ENCODE measurements at places on chromosomes 6 and 20.

- DNase-seq, result no peak
Observed at GRCh38 chr20:50323209-50323608, 132.6 kb downstream of the CEBPB start.

DNA sequence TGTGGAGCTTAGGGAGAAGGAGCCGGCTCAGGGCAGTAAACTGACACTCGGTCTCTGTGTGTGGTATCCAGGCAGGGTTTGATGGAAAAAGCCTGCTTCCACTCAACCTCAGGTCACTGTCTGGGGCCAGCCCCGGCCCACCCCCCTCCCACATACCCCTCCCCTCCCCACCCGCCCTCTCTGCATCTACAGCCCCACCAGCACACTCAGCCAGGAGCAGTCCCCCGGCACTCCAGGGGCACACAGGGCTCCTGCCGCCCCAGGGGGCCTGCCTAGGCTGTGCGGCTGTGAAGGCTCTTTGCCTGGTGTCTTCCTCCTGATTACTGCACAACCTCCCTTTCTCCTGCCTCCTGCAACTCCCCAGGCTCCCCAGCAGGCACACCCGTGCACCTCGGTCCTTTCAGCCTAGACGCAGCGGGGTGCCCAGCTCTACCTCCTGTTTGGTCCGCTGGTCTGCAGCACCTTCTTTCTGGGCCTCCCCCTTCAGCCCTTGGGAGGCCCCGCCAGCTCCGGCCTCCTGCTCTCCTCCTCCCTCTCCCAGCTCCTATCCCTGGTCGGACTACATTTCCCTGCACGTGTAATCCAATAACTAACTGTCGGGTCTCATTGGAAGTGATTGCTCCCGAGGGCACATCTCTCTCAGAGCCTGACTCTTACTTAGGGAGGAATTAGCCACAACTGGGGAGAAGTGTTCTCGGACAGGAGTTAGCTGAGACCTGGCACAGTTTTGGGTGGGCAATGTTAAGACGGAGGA lies 1.3 kb upstream of the FOXF2 start:
- no peak for DNase-seq

DNA sequence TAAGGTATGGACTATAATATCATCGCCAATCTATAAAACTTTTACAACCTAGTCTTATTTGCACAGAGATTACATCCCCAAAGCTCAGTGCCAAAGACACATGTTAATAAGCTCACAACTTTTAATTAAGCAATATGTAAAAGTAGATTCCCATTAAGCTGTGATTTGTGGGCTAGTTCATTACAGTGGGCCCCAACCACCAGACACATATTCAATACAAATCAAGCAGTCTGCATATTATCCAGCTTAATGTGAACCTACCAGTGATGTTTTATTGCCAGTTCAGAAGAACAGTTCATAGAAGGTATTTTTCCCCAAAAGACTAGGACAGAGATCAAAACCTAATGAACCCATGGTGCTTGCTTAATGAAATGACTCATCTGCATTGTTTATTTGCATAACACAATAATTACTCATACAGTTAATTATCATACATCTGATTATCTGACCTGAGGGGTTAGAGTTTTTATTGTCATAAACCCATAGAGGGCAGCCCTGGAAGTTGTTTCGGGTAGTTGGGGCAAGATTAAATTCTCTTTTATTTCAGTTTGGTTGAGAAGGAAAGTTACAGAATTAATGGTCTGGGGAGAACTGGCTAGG lies 831.0 kb downstream of the TFAP2A start:
- DNase-seq, result no peak

- no peak for DNase-seq
Observed at GRCh38 chr6:163646866-163647265, 232.3 kb downstream of the QKI start.

DNA sequence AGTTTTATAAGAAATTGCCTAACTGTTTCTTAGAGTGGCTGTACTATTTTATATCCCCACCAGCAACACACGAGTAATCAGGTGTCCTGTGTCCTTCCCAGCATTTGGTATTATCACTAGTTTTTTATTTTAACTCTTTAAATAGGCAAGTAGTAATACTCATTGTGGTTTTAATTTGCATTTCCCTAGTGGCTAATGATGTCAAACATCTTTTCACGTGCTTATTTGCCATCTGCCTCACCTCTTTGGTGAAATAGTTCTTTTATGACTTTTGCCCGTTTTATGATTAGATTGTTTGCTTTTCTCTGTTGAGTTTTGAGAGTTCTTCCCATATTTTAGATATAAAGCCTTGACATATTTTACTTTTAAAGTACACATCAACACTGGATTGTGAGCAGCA lies 57.8 kb downstream of the GCLC start:
- DNase-seq, result no peak

- no peak for DNase-seq
Observed at GRCh38 chr6:28523241-28523622, 2.4 kb upstream of the GPX5 start.

DNA sequence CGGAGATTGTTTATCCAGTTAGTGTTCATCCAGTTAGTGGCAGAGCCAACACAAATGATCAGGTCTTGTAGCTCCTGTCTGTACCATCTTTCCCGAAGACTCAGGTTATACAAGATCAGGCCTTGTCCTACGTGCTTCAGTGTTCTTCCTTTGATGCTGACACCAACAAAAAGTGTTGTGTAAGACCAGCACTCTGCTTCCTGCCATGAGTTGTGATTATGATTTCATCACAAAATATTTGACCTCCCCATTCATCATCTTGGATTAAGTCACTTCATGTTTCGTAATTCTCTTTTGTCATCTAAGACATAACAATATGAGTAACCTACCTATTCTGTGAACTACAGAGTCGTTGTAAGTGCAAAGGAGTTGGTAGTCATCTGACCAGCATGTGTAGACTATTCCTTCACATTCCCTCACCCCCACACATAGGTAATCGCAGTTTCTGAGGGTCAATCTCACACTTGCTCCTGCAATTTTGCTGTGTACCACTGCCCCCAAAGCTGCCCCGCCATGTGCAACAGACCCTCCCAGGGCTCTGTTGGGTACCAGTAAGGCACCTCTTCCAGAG lies 135.6 kb upstream of the SLC22A23 start:
- DNase-seq, result peak; percentile 95

- DNase-seq, result no peak
Observed at GRCh38 chr6:72984981-72985665, 240.2 kb downstream of the KHDC1L start.

DNA sequence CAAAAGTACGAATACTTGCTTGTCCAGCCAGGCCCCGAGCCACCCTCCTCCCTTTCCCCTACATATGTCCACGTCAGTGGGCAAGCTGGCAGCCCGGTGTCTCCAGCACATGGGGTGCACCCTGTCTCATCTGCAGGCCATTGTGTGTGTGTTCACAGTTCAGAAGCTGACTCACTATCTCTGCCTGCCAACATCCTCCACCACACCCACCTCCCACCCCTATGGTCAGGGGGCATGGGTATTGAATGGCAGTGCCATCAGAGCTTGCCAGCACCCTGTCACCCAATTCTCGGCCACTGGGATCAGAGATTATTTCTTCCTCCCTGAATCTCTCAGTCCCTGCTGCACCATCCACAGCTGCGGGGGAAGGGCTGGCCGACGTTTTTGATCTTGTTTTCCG lies 195.7 kb downstream of the FARS2 start:
- DNase-seq, result no peak

DNA sequence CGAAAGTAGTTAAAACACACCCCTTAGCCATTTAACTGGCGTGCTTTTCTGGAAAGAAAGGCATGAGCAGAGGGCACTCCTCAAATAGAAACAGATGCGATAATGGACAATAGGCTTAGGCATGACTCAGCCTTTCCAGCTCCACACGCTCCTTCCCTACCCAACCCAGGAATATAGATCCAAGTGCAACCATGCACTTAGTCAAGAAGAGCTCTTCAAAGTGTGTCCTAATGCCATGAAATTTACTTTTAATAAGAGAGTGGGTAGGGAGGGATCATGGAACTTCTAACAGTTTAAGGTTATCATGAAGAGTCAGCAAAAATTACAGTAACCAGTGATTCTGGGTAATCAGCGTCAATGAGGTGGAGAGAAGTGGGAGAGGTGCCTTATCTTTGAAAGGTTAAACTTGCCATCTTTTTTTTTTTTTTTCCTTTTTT lies 2.4 kb upstream of the EFHC1 start:
- peak; percentile 70 for DNase-seq

- no peak for DNase-seq
Observed at GRCh38 chr6:66675906-66676305, 968.9 kb upstream of the EYS start.

GRCh38 chr6:16670617-16671051 lies 90.6 kb downstream of the ATXN1 start:
- no peak for DNase-seq

GRCh38 chr20:63533871-63534393 lies 3.2 kb downstream of the PTK6 start:
- DNase-seq, result no peak

Data from non-pigmented ciliary epithelial cell (primary cell).